ENCODE measurements at places on chromosomes 12 and 14. TPM values are rescaled to one million over a fixed set of nuclear protein-coding genes. Genes with fewer than 3 reads are reported as not detected.

ART4 gene
- total RNA-seq = 53.1 TPM

ANKS1B gene
- total RNA-seq = not detected

SOCS2 gene
- total RNA-seq = 83.3 TPM

BBOF1 gene
- total RNA-seq = 1.3 TPM

GRCh38 chr12:104310751-104311633 is 7.5 kb downstream of the EID3 start:
- no peak for DNase-seq

DNA sequence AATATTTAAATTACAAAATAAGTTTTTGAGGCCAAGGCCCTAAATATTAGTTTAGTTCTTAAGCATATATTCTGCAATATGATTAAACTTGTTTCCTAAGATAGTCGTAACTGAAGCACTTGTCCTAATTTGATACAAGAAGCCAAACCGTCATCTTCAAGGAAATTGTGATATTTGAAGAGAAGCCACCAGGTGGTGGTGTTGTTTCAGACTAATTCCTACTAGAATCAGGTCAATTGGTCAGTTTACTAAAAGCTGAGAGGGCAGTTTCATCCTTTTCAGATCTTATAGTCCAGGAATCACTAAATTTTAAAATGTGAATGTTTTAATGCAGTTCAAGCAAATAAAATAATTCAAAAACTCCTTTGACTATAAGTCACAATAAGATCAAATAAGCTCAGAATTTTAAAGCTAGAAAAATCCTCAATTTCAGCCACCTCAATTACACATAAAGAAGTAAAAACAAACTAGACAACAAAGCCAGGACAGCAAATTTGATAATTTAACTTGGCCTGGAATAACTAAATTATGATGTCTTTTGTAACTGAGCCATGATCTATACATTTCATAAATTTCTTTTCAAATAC is 7.1 kb upstream of the ARL1 start:
- DNase-seq = peak; percentile 76

DNA sequence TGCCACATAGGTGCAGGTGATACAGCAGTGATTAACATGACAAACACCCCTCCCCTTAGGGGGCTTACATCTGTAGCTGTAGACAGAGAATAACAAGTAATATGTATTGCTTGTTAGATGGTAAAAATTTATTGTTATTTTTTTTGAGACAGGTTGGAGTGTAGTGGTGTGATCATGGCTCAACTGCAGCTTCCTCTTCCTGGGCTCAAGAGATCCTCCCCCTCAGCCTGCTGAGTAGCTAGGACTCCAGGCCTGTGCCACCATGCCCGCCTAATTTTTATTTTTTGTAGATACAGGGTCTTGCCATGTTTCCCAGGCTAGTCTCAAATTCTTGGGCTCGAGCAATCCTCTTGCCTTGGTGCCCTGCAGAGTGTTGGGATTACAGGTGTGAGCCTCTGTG is 19.8 kb downstream of the DIP2B start:
- DNase-seq = no peak

DNA sequence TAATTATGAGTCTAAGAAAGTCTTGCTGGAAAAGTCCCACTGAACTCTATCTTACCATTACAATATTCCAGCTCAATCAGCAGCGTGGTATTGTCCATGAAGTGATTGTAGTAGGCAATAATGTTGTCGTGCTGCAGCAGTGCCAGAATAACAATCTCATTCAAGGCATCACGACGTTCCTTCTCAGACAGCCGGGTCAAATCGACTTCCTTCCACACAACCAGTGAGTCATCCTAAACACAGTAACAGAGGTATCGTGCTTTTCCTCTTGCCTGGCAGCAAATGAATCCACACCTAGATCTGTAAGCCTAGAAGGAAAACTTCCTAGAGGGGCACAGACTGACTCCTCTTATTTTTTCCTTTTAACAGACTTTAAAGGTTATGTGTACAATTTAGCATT is 2.9 kb downstream of the NEK9 start:
- DNase-seq = peak; percentile 99

DNA sequence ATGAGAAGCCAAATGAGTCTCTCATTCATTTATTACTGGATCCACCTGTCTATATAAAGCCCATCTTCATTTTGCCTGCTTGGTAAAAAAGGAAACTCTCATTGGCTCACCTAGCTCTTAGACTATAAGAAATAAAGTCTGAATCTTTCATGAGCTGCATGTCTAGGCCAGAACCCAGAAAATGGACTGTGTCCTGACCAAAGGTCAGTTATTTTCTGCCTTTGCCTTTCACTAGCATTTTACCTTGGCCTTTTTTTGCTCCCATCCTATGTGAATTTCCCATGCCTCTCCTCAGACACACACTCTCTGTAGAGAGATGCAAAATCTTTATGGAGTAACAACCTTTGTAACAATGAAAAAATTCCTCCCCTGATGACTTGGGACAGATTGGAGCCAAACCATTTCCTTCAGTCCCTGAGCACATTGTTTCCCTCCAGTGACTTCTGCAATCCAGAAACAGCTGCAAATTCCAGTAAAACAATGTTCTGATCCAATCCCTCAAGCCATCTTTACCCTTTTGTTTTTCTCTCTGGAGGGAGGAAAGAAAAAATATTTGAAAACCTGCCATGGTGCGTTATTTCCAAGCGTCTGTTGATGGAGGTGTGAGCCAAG is 33.6 kb upstream of the MAP3K9 start:
- DNase-seq = peak; percentile 43

DNA sequence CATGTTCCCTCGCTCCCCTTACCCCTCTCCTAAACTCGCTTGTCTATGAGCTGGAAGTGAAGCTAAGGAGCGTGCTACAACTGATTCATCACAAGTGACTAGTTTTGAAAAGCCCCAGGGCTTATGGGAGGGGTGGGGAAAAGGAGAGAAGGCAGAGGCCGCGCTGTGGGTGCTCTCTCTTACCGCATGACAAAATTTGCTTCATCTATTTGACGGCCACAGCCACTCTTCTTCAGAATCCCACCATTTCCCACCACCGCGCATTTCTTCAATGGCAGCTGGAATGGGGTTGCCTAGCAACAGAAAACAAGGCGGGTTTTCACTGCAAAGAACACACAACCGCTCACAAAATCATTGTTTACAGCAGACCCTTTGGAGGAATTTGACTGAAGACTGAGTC is 79.4 kb downstream of the ST8SIA1 start:
- DNase-seq = no peak

DNA sequence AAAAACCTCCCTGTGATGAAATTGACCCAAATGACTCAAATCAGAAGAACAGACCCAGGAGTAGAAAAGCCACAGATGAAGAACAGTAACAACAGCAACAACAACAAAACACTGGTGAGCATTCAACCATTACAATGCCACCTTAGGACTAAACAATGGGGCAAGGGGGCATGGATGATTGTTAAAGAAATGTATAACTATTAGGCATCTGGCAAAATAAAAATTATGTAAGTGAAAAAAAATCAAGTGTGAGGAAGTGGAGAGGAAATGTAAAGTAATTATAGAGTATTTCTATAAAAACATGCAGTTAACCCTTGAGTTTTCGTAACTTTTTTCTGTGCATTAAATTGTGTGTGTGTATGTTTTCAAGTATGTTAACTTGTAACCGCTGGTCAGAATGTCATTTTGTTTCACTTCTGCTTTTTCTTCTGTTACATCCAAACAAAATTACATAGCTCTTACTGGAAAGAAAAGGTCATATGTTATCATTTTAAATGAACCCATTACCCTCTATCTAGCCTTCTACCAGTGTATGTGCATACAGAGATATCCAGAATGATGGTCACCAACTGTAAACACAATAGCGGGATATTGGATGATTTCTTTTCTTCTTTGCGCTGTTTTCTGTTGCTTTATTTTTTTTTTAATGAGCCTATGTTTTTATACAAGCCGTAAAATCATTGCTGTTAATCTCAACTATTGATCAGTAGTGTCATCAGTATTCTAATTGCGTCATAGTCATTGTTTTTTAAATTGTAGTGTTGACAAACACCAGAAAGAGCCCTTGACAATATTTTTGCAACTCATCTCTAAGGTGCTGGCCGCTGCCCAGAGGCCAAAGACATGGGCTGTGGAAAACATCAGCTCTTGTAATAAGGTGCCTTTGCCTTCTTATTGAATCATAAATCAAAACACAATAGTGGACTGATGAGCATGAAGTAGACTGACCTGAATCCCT is 170.6 kb downstream of the CRADD start:
- DNase-seq = no peak

GRCh38 chr12:90235642-90236041 is 527.0 kb upstream of the ATP2B1 start:
- no peak for DNase-seq

GRCh38 chr14:100438678-100439592 is 115.8 kb downstream of the SLC25A47 start:
- DNase-seq = peak; percentile 40

- no peak for DNase-seq
These were observed 191.1 kb downstream of the CALM1 start for GRCh38 chr14:90587918-90588317.

- DNase-seq = no peak
These were observed 414.3 kb downstream of the BCAT1 start for GRCh38 chr12:24534622-24535021.

GRCh38 chr12:131905630-131906091 is 11.2 kb downstream of the ULK1 start:
- DNase-seq = no peak

DNA sequence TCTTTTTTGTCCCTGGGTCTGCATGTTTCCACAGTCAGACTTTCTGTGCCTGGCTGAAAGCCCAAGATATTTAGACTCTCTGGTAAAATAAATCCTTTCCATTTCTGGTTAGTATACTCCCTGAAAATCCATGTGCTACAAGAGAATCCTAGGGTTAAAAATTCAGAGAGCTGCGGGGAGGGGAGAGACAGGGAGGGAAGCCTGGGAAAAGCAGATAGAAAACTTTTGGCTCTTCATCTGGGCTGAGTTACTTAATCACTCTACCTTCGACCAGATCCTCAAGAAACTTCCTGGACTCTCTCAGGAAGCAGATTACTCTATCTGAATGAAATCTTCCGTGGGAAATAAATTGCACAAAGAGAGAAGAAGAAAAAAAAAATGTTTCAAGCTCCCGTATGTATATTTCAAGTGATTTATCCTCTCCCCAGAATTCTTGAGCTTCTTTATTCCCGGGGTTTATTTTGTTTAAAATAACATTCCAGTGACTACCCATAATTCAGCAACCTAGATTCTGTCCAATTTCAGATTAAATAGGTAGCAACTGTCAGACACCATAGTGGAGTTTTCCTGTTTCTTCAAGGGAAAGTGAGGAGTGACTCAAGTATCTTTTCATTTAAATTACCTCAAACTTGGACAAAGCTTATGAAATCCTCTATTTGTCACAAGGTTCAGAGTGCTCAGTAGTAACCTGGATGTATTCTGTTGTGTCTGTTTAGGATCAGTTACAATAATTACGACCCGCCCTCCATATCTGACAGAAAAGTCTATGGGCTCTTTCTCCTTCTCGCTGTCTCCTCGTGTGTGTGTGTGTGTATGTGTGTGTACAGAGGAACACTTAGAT is 163.7 kb downstream of the MYRFL start:
- DNase-seq = no peak

- peak; percentile 81 for DNase-seq
These were observed 6.6 kb downstream of the CARMIL3 start for GRCh38 chr14:24058260-24058950.

DNA sequence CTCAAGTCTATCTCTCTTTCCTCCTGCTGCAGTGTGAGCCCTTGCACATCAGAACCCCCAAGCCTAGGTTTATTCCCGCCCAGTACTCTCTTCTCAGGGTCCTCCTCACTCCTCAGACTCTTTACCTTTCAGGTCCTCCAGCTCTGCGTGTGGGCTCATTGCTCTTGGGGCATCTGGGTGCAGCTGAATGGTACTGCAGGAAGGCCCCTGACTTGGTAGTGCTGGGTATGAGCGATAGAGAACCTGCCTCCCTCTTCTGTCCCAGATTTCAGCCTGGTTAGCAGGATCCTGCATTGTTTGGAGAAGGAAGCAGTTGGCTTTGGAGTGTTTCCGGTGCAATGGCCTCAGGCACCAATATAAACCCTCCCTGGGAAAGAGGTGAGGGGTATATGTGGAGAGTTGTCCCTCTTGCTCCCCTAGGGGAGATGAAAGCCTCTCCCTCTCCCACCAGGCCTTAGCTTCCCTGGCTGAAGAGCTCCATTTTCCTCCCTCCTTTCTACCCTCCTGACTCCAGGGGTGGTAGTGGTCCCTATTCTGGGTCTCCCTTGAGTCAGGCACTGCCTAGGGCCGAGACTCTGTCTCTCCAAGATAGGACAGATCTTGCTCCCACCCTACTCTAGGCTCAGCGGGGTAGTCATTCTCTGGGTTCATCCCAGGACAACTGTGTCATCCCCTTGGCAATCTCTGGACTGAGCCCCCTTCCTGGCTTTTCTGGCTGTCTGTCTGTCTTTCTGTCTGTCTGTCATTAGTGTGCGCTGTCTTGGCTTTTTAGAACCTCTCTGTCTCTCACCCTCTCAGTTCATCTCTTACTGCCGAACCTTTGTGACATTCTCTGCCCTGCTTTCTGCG is 3.8 kb downstream of the LRP1 start:
- peak; percentile 49 for DNase-seq

DNA sequence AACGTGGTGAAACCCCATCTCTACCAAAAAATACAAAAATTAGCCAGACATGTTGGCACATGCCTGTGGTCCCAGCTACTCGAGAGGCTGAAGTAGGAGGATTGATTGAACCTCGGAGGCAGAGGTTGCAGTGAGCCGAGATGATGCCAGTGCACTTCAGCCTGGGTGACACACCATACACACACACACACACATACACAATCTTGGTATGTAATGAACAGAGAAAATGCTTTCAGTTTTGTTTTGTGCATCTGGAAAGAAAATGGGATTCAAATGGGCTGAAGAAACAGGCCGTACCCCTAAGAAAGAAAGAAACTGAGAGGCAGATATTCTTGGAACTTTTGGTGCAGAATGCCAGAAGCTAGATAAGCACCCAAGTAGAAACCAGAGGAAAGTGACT is 107.2 kb downstream of the PDE3A start:
- no peak for DNase-seq

DNA sequence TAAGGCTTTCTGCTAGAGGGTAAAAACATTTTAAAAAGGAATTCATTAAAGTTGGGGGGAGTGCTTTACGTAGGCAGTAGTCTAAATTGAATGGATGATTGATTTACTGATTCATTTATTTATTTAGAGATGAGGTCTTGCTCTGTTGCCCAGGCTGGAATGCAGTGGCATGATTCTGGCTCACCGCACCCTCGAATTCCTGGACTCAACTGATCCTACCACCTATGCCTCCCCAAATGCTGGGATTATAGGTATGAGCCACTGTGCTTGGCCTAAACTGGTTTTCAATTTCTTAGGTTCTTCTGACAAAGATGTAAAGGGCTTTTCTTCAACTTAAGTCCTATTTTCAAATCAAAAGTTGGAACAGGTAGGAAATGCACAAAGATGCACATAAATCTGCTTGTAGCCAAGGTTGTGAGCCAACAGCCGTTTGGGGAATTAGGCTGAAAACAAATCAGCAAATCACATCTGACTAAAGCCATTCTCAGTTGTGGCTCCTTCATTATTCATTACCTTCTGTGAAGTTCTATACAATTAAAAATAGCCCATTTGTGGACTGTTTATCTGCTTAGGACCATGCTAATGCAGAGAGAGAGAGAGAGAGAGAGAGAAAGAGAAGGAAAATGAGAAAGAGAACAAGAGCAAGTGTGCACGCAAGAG is 218.0 kb downstream of the PPM1H start:
- no peak for DNase-seq

All from dermis blood vessel endothelial cell (primary cell).